ENCODE measurements at places on chromosomes 4 and X. TPM values are rescaled to one million over a fixed set of nuclear protein-coding genes. Genes with fewer than 3 reads are reported as not detected.

PAGE2B gene
- not detected for total RNA-seq

ARMCX2 gene
- total RNA-seq, result not detected

TNIP3 gene
- 0.71 TPM for total RNA-seq

EREG gene
- 38.9 TPM for total RNA-seq

KIT gene
- total RNA-seq, result not detected

NKX6-1 gene
- 0.58 TPM for total RNA-seq

CT83 gene
- total RNA-seq, result not detected

SNCA gene
- 0.14 TPM for total RNA-seq

UTP14A gene
- total RNA-seq, result 46.4 TPM

CXCL8 gene
- 10.2 TPM for total RNA-seq

DCAF16 gene
- total RNA-seq, result 7.5 TPM

HPGD gene
- 51.8 TPM for total RNA-seq

UGT2A3 gene
- 0.27 TPM for total RNA-seq

SASH3 gene
- not detected for total RNA-seq

NUDT10 gene
- total RNA-seq, result 0.38 TPM

FAM241A gene
- total RNA-seq, result 0.95 TPM

GYPE gene
- not detected for total RNA-seq

DIAPH2 gene
- total RNA-seq, result 4.4 TPM

GRIA3 gene
- not detected for total RNA-seq

IL2RG gene
- 0.10 TPM for total RNA-seq

RBM46 gene
- not detected for total RNA-seq

ENOPH1 gene
- total RNA-seq, result 29.3 TPM

AADAT gene
- total RNA-seq, result 8.7 TPM

RASGEF1B gene
- not detected for total RNA-seq

CRMP1 gene
- 2.5 TPM for total RNA-seq

SUPT20HL2 gene
- total RNA-seq, result not detected

RS1 gene
- not detected for total RNA-seq

CENPVL1 gene
- total RNA-seq, result not detected

CSAG1 gene
- total RNA-seq, result 0.27 TPM

SSX3 gene
- not detected for total RNA-seq

All from A549 treated with CpdA at 1 μM for 4 hours (cell line).